ENCODE measurements at places on chromosomes 11 and 22.

- DNase-seq = no peak
Measured at GRCh38 chr22:35604621-35605368, 12.3 kb downstream of the MB start.

- DNase-seq = no peak
Measured at GRCh38 chr11:94794287-94795168, 26.4 kb downstream of the AMOTL1 start.

DNA sequence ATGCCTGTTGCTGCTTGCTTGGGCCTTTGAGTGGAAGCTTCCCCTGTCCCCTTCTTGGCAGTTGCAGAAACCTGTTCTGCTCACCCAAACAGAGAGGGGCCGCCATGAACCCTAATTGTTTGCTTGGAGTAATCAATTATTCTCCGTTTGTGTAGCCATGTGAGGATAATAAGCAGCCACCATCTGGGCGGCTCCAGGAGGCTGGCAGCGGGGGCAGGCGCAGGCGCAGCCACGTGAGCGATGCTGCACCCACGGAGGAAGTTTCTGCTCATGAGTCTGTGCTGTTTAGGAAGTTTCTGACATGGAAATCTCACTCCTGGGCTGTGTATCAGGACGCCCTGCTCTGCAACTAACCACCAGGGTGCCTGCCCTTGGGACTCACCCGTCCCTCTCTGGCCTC is 90.1 kb downstream of the MPPED1 start:
- DNase-seq = no peak

DNA sequence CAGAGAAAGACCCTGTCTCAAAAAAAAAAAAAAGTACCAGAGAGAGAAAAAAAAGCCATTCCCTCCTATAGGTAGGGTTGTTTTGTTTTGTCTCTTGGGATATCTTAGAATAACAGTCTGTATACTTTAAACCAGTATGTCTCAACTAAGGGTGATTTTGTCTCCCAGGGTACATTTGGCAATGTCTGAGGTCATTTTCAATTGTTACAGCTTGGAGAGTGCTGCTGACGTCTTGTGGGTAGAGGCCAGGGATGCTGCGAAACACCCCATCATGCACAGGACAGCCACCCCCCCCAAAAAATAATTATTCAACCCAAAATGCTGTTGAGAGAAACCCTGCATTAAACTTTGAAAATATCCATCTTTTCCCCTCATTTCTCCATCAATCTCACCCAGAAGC is 56.1 kb upstream of the CRTAM start:
- DNase-seq = no peak

DNA sequence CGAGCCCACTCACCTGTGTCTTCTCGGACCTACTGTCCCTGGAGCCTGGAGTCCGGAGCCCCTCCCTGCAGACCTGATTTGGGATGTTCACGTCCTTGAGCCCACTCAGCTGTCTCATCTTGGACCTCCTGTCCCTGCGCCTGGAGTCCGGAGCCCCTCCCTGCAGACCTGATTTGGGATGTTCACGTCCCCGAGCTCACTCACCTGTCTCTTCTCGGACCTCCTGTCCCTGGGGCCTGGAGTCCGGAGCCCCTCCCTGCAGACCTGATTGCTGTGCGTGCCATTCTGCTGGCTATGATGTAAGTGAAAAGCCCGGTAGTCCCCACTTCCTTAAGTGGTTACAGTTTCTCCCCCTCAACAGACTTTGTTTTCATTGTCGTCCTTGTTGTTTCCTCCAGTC is 867.1 kb downstream of the BRD1 start:
- DNase-seq = no peak

Measured in activated T-cell treated with anti-CD3 and anti-CD28 coated beads, Interleukin-2, amount 50 U/mL, for 24 hours (primary cell).